ENCODE measurements at places on chromosomes 7 and 10. TPM values are rescaled to one million over a fixed set of nuclear protein-coding genes. Genes with fewer than 3 reads are reported as not detected.

Gene ZCWPW1
- total RNA-seq, result 1.4 TPM

Gene HOXA4
- not detected for total RNA-seq

Gene AKR1C4
- total RNA-seq, result not detected

Gene TAS2R40
- total RNA-seq, result not detected

Gene PDK4
- not detected for total RNA-seq

Gene ARHGAP21
- total RNA-seq, result 58.8 TPM

Gene H2BK1
- total RNA-seq, result not detected

Gene HOGA1
- 1.2 TPM for total RNA-seq

Gene STAMBPL1
- total RNA-seq, result 1.6 TPM

Gene FGFBP3
- 27.6 TPM for total RNA-seq

- no peak overlapping the region for H3K4me3 ChIP-seq
- peaks cover 16% of the 10 kb centered on the region for H3K4me1 ChIP-seq
- H3K27ac ChIP-seq, result no peak overlapping the region
- H3K27me3 ChIP-seq, result no peaks in the 10 kb centered on the region
- no peaks in the 10 kb centered on the region for H3K36me3 ChIP-seq
These were observed 19.5 kb downstream of the AMZ1 start for GRCh38 chr7:2707481-2707880.

- no peak overlapping the region for H3K27ac ChIP-seq
- no peaks in the 10 kb centered on the region for H3K36me3 ChIP-seq
- no peaks in the 10 kb centered on the region for H3K27me3 ChIP-seq
- H3K4me3 ChIP-seq, result no peak overlapping the region
- no peak for DNase-seq
These were observed 354.0 kb downstream of the PHF14 start for GRCh38 chr7:11327633-11328032.

- H3K4me1 ChIP-seq, result no peaks in the 10 kb centered on the region
- H3K27ac ChIP-seq, result no peak overlapping the region
- H3K4me3 ChIP-seq, result no peak overlapping the region
- no peaks in the 10 kb centered on the region for H3K27me3 ChIP-seq
- no peaks in the 10 kb centered on the region for H3K36me3 ChIP-seq
These were observed 85.3 kb upstream of the RET start for GRCh38 chr10:42991442-42992098.

DNA sequence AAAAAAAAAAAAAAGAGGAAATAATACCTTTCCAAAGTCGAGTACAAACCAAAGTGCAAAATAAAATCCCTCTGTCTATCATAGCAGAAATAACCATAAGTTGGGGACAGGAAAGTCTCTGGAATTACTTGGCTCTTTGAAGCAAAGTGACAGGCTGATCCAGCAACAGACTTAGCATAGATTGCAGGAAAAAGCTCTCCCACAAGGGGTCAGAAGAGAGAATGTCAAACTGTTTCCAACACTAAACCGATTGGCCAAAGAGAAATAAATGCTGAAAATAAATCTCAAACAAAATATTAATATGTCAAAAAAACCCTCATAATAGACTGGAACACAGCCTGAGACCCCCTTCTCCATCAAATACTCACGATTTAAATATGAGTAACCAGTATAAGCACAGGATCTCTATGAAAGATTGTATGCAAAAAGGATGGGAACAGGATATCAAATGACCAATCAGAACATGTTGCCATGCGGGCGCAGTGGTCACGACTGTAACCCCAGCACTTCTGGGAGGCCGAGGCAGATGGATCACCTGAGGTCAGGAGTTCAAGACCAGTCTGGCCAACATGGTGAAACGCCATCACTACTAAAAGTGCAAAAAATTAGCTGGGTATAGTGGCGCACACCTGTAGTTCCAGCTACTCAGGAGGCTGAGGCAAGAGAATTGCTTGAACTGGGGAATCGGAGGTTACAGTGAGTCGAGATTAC lies 1000.7 kb upstream of the LRRN3 start:
- H3K27ac ChIP-seq, result no peak overlapping the region
- DNase-seq, result peak; percentile 15
- no peaks in the 10 kb centered on the region for H3K36me3 ChIP-seq
- H3K4me1 ChIP-seq, result no peaks in the 10 kb centered on the region

DNA sequence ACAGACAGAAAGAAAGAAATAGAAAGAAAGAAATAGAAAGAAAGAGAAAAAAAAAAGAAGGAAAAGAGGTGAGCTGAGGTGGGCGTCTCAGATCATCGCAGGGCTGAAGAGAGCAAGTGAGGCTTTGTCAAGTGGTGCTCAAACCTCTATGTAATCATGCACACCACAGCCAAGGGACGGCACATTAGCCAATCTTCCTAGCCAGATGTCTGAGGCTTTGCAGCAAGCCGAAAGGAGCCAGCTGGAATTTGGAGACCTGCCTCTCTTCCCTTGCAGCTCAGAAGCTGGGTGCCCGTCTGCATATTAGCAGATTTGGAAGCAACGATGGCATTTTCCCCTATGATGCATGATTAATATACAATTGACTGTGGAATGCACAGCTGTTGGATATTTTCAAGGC lies 52.5 kb downstream of the ADRA2A start:
- no peak overlapping the region for H3K4me3 ChIP-seq
- H3K4me1 ChIP-seq, result no peaks in the 10 kb centered on the region
- no peak overlapping the region for H3K27ac ChIP-seq
- no peaks in the 10 kb centered on the region for H3K27me3 ChIP-seq

DNA sequence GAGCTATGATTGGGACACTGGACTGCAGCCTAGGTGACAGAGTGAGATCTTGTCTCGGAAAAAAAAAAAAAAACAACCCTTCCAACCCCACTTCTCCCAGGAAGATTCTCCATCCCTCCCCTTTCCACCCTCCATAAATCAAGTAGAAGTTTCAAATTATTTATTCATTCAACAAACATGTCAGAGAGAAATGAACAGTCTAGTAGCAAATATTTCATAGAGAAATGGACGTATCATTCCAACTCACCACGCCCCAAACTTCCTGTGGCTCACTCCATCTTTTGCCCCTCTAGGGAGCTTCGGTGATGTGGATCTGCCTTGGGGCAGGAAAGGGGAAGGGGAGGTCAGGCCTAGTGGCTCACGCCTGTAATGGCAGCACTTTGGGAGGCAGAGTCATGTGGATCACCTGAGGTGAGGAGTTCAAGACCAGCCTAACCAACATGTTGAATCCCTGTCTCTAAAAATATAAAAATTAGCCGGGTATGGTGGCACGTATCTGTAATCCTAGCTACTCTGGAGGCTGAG lies 638 bp upstream of the TRAPPC14 start:
- H3K36me3 ChIP-seq, result no peaks in the 10 kb centered on the region
- no peaks in the 10 kb centered on the region for H3K4me1 ChIP-seq
- DNase-seq, result no peak
- H3K27me3 ChIP-seq, result no peaks in the 10 kb centered on the region
- H3K4me3 ChIP-seq, result peak overlapping the region; percentile 96

GRCh38 chr7:77933394-77933793 lies 134.8 kb downstream of the PHTF2 start:
- H3K36me3 ChIP-seq, result no peaks in the 10 kb centered on the region
- no peaks in the 10 kb centered on the region for H3K27me3 ChIP-seq
- no peak overlapping the region for H3K4me3 ChIP-seq
- H3K4me1 ChIP-seq, result no peaks in the 10 kb centered on the region
- H3K27ac ChIP-seq, result no peak overlapping the region

GRCh38 chr10:62692085-62692484 lies 112.4 kb upstream of the ADO start:
- H3K36me3 ChIP-seq, result no peaks in the 10 kb centered on the region
- DNase-seq, result no peak
- H3K4me3 ChIP-seq, result no peak overlapping the region
- no peak overlapping the region for H3K27ac ChIP-seq
- H3K4me1 ChIP-seq, result no peaks in the 10 kb centered on the region

- H3K27ac ChIP-seq, result no peak overlapping the region
- H3K27me3 ChIP-seq, result no peaks in the 10 kb centered on the region
- no peak overlapping the region for H3K4me3 ChIP-seq
These were observed 25.2 kb upstream of the NCAPG2 start for GRCh38 chr7:158729646-158730382.

GRCh38 chr10:3969876-3970666 lies 185.1 kb upstream of the KLF6 start:
- no peak overlapping the region for H3K27ac ChIP-seq
- no peaks in the 10 kb centered on the region for H3K36me3 ChIP-seq
- no peak for DNase-seq
- H3K27me3 ChIP-seq, result no peaks in the 10 kb centered on the region
- H3K4me3 ChIP-seq, result no peak overlapping the region
- peaks cover 8% of the 10 kb centered on the region for H3K4me1 ChIP-seq

DNA sequence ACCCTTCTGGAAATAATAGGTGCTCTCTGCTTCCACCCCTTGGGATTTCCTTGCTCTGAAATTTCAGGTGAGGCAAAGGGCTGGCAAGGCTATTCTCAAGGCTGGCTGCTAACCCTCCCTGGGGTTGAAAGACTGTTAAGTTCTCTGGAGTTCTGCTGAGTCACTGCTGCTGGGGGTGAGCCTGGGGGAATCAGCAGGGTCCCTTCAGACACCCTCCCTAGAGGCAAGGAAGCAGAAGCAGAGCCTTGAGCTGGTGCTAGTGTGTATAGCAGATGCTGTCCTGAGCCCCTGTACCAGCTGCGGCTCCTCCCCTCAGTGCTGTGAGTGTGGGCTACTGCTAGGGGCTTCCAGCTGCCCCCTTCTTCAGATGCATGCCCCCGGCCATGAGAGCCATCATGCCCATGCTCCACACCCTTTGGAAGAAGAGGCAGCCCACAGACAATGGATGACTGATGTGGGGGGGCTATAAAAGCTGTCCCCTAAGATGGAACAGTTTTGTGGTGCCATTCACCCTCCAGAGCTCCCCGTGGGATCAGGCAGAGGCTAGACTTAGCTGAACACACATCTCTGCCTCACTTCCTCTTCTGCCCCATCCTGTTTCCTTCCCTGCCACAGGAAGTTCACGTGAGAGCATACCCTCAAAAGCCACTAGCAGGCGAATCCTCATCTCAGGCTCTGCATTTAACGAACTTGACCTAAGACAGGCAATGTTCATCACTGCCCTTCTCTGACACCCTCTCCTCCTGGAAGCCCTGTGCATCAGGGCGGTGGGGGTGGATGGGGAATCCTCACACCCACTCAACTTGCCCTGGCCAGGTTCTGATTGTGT lies 91.8 kb downstream of the SH3PXD2A start:
- no peak overlapping the region for H3K27ac ChIP-seq
- peaks cover 23% of the 10 kb centered on the region for H3K4me1 ChIP-seq
- no peak overlapping the region for H3K4me3 ChIP-seq
- DNase-seq, result no peak
- no peaks in the 10 kb centered on the region for H3K27me3 ChIP-seq
- H3K36me3 ChIP-seq, result no peaks in the 10 kb centered on the region

DNA sequence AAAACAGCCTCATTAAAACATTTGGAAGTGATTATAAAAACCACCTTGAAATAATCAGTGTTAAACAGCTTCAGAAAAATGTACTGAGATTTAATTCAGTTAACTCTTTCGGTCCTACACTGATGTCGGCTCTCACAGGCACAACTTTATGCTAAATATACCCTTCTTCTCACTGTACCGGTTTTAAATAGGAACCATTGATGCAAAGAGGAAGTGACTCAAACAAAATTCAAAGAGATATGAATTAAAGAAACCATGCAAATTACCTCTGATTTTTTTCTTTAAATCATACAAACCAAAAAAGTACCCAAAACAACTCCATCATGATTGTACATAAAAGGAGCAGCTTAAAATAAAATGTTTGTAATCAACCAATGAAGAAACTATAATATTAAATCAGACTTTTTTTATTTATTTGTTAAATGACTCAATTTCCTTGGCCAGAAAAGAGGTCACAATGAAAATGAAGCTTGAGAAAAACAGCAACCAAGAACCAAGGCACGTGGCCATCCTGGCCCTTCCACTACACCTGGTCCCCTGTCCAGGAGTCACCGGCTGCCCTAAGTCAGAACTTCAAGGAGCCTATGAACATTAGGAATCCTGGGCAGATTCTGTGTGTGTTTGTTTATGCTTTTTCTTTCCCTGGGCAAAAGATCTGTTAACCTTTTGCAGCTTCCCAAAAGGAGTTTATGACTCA lies 73.0 kb upstream of the CABCOCO1 start:
- no peak overlapping the region for H3K27ac ChIP-seq
- H3K4me1 ChIP-seq, result no peaks in the 10 kb centered on the region
- no peak overlapping the region for H3K4me3 ChIP-seq
- DNase-seq, result no peak

GRCh38 chr7:151011097-151011409 lies 13.2 kb downstream of the ATG9B start:
- no peak for DNase-seq
- peaks cover 17% of the 10 kb centered on the region for H3K27me3 ChIP-seq
- H3K27ac ChIP-seq, result no peak overlapping the region
- no peaks in the 10 kb centered on the region for H3K36me3 ChIP-seq
- peaks cover 42% of the 10 kb centered on the region for H3K4me1 ChIP-seq

GRCh38 chr7:44796034-44796503 lies 412 bp upstream of the PPIA start:
- peaks cover 8% of the 10 kb centered on the region for H3K4me1 ChIP-seq
- DNase-seq, result peak; percentile 68
- H3K36me3 ChIP-seq, result peaks cover 12% of the 10 kb centered on the region
- H3K27ac ChIP-seq, result no peak overlapping the region
- peak overlapping the region; percentile 74 for H3K4me3 ChIP-seq

- no peaks in the 10 kb centered on the region for H3K36me3 ChIP-seq
- no peak for DNase-seq
- H3K27me3 ChIP-seq, result no peaks in the 10 kb centered on the region
- H3K4me1 ChIP-seq, result peaks cover 21% of the 10 kb centered on the region
- no peak overlapping the region for H3K27ac ChIP-seq
- no peak overlapping the region for H3K4me3 ChIP-seq
These were observed 13.1 kb downstream of the GNAI1 start for GRCh38 chr7:80147543-80148391.

- H3K4me1 ChIP-seq, result peaks cover 15% of the 10 kb centered on the region
- no peaks in the 10 kb centered on the region for H3K36me3 ChIP-seq
- H3K27ac ChIP-seq, result peak overlapping the region; percentile 16
- DNase-seq, result no peak
- no peak overlapping the region for H3K4me3 ChIP-seq
These were observed 120.0 kb downstream of the SRPK2 start for GRCh38 chr7:105268511-105269392.

DNA sequence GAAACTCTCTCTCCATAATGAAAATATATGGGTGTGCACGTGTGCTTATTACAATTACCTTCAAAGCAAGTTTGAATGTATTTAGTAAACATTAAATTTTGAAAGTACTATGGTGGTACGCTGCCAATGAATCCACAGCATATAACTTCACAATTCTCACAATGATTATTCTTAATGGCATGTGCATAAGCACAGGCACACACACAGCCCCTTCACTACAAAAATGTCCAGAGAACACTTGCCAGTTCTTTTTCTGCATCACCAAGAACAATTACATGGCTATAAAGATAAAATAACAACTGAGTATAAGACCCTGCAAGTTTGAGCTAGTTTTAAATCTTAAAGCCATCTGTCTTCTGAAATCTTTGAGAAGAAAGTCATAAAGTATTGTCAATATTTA lies 22.2 kb downstream of the SGCE start:
- no peaks in the 10 kb centered on the region for H3K27me3 ChIP-seq
- H3K4me1 ChIP-seq, result no peaks in the 10 kb centered on the region
- H3K36me3 ChIP-seq, result peaks cover 2% of the 10 kb centered on the region
- no peak overlapping the region for H3K27ac ChIP-seq

- H3K27me3 ChIP-seq, result no peaks in the 10 kb centered on the region
- H3K4me3 ChIP-seq, result no peak overlapping the region
- no peak overlapping the region for H3K27ac ChIP-seq
- H3K4me1 ChIP-seq, result no peaks in the 10 kb centered on the region
- DNase-seq, result no peak
These were observed 326.8 kb upstream of the VSTM2A start for GRCh38 chr7:54215424-54215823.

- H3K36me3 ChIP-seq, result no peaks in the 10 kb centered on the region
- no peaks in the 10 kb centered on the region for H3K27me3 ChIP-seq
- H3K4me1 ChIP-seq, result peaks cover 5% of the 10 kb centered on the region
- H3K4me3 ChIP-seq, result no peak overlapping the region
- H3K27ac ChIP-seq, result no peak overlapping the region
These were observed 76.7 kb downstream of the GPR26 start for GRCh38 chr10:123742751-123743440.

- no peaks in the 10 kb centered on the region for H3K27me3 ChIP-seq
- no peaks in the 10 kb centered on the region for H3K4me1 ChIP-seq
- H3K27ac ChIP-seq, result no peak overlapping the region
These were observed 936.6 kb downstream of the NRG3 start for GRCh38 chr10:82811621-82812020.
